ENCODE measurements at places on chromosomes 5 and 9. TPM values are rescaled to one million over a fixed set of nuclear protein-coding genes. Genes with fewer than 3 reads are reported as not detected.

The EHMT1 gene
- total RNA-seq, result 106 TPM

The CCIN gene
- 0.50 TPM for total RNA-seq

DNA sequence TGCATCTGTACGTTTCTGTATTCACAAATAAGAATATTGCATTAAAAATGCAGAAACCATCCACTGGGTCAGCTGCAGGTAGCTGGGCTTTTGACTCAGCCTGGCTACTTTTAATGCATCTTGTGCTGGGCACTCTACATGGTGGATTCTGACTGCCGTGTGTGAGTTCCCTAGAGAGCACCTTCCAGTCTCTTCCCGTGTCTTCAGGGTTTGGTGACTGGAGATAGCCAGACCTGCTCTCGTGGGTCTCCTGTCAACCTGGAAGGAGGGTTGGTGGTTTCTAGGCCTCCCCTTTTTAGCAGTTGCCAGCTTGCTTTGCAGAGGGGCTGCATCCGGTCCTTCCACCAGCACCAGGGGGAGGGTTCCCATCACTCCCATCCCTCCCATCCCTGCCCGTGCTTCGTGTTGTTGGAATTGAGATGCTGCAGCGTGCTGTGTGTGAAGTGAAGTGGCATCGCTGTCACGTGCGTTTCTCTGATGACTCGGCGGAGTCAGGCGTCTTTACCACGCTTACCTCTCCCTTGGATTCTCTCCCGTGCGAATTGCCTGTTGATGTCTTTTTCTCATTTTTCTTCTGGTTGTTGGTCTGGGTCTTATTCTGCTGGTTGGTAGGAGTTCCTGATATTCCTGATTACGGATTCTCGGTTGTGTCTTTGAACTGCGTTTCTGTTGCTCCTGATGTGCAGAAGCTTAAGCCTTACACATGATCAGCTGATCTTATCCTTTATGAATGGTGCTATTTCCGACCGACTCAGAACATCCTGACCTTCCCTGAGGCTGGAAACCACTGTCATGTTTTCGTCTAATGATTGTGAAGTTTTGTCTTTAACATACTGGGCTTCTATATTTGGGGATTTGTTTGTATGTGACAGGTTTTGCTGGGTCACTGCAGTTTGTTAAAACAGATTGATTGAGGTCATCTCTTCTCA is 16.9 kb downstream of the FBXW5 start:
- peaks cover 11% of the 10 kb centered on the region for H3K4me1 ChIP-seq
- peak overlapping the region; percentile 62 for H3K27ac ChIP-seq
- no peak for DNase-seq

- DNase-seq, result no peak
- no peaks in the 10 kb centered on the region for H3K36me3 ChIP-seq
- H3K4me3 ChIP-seq, result peak within 1 kb of the TSS; percentile 92
- no peaks in the 10 kb centered on the region for H3K27me3 ChIP-seq
- peaks cover 13% of the 10 kb centered on the region for H3K4me1 ChIP-seq
- no peak within 1 kb of the TSS for H3K27ac ChIP-seq
These were observed at the start of gene DBN1 for GRCh38 chr5:177473443-177474001. Gene DBN1, minus strand, starts transcription at chr5:177473634. Its CDS starts 113 bp downstream, at chr5:177473521.

DNA sequence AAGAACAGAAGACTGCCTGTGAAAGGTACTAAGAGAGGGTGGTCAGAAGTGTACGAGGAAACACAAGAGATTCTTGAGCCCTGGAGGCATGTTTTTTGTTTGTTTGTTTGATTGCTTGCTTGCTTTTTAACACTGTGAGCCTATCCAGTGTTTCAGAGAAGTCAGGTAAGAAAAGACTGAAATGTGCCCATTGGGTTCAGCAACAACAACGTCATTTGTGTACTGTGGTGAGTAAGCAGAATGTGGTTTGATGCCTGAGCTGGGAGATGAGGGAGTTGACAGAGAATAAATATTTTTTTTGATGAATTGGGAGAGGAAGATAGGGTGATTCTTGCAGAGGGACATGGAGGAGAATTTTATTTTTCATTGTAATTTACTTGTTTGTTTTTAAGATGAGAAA is 73.1 kb downstream of the RPS23 start:
- H3K36me3 ChIP-seq, result no peaks in the 10 kb centered on the region
- no peaks in the 10 kb centered on the region for H3K27me3 ChIP-seq
- peaks cover 3% of the 10 kb centered on the region for H3K4me1 ChIP-seq

DNA sequence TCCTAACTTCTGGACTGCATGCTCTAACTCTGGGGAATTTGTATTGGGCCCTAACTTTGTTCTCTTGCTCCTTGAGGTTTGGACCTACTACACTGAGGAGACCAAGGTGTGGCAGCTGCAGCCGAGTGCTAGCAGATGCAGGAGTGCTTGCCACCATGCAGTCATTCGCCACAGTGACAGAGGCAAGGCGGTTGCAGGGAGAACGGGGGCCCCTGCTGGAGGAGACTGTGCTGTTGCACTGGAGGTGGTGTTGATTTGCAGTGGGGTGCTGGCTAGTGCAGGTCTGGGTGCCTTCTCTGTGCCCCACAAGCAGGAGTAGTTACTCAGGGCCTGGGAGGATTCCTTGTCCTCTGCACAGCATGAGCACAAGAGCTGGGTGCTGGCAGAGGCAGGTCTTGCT is 22.4 kb upstream of the DIRAS2 start:
- H3K27me3 ChIP-seq, result peaks cover 21% of the 10 kb centered on the region
- no peak overlapping the region for H3K27ac ChIP-seq
- H3K36me3 ChIP-seq, result no peaks in the 10 kb centered on the region
- no peaks in the 10 kb centered on the region for H3K4me1 ChIP-seq
- H3K4me3 ChIP-seq, result no peak overlapping the region
- DNase-seq, result no peak
